CD4-positive, alpha-beta memory T cell (primary cell): ENCODE measurements at places on chromosomes 5 and 9.

DNA sequence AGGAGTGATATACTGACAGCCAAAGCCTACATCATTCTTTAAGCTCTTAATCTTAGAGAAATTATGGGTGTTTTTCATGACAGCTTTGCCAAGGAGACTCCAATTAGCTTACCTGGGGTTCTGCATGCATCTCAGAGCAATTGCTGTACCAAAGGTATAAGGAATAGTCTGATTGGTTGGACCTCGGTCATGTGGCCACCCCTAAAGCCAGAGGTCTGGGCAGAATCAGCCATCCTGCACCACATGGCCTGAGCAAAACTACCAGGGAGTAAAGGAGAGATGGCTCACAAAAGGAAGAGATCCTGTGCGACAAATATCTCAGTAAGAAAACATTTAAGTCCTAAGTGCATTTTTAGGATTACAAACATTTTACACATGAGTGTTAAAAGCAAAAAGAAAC, 25.6 kb downstream of the SH3RF2 start:
- H3K4me3 ChIP-seq = no peak overlapping the region
- no peak overlapping the region for H3K27ac ChIP-seq
- no peak for DNase-seq
- no peaks in the 10 kb centered on the region for H3K4me1 ChIP-seq
- H3K27me3 ChIP-seq = no peaks in the 10 kb centered on the region

- H3K4me3 ChIP-seq = no peak overlapping the region
- peaks cover 6% of the 10 kb centered on the region for H3K4me1 ChIP-seq
- H3K27ac ChIP-seq = no peak overlapping the region
- no peaks in the 10 kb centered on the region for H3K27me3 ChIP-seq
- H3K36me3 ChIP-seq = no peaks in the 10 kb centered on the region
- no peak for DNase-seq
These were observed 97.0 kb downstream of the TSSK1B start for GRCh38 chr5:113337515-113338415.

- H3K4me1 ChIP-seq = peaks cover 27% of the 10 kb centered on the region
- no peak overlapping the region for H3K4me3 ChIP-seq
- DNase-seq = peak; percentile 57
- no peaks in the 10 kb centered on the region for H3K27me3 ChIP-seq
- H3K36me3 ChIP-seq = no peaks in the 10 kb centered on the region
- H3K27ac ChIP-seq = no peak overlapping the region
These were observed 68.1 kb downstream of the NIPBL start for GRCh38 chr5:36944607-36945225.

- H3K4me3 ChIP-seq = no peak overlapping the region
- H3K27ac ChIP-seq = no peak overlapping the region
- H3K36me3 ChIP-seq = no peaks in the 10 kb centered on the region
- no peaks in the 10 kb centered on the region for H3K27me3 ChIP-seq
- no peaks in the 10 kb centered on the region for H3K4me1 ChIP-seq
These were observed 68.0 kb downstream of the POU5F2 start for GRCh38 chr5:93673316-93673954.

- no peak overlapping the region for H3K4me3 ChIP-seq
- no peaks in the 10 kb centered on the region for H3K27me3 ChIP-seq
- H3K27ac ChIP-seq = peak overlapping the region; percentile 3
- peaks cover 90% of the 10 kb centered on the region for H3K4me1 ChIP-seq
- DNase-seq = no peak
These were observed 21.2 kb downstream of the TRIM14 start for GRCh38 chr9:98097836-98098235.

- no peak overlapping the region for H3K4me3 ChIP-seq
- no peak overlapping the region for H3K27ac ChIP-seq
- H3K27me3 ChIP-seq = no peaks in the 10 kb centered on the region
- no peak for DNase-seq
- H3K4me1 ChIP-seq = no peaks in the 10 kb centered on the region
These were observed 282.2 kb downstream of the DTWD2 start for GRCh38 chr5:118705959-118706667.

DNA sequence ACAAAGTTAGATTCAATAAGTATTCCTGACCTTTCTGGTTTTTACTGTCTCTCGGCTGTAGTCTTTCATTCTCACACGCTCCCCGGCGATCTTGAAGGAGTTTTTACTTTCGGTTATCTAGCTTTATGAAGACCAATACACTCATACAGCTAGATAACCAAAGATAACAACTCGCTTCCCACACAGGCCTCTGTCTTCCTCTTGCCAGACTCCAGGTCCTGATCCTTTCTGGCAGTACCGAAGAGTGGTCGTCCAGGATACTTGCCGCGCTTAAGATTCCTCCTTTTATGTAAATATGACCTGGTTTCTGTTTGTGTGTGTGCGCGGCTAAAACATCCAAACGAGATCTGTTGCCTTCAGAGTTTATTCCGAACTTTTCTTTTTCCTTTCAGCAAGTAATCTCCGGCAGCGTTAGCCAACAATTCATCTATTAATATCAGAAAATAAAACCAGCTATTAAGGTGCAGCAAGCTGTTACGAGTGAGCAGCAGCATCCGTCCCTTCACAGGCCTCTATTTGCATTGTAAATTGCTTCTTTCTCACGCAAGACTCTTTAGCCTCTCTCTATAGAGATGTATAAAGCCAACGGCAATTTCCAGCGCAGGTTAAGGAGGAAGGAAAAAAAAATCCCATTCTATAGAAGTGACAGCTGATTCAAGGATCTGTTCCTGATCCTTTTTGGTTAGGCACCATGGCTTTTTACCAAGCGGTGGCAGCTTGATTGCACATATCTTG, 216.1 kb downstream of the MEF2C start:
- H3K27ac ChIP-seq = no peak overlapping the region
- no peaks in the 10 kb centered on the region for H3K36me3 ChIP-seq
- H3K4me1 ChIP-seq = peaks cover 27% of the 10 kb centered on the region

DNA sequence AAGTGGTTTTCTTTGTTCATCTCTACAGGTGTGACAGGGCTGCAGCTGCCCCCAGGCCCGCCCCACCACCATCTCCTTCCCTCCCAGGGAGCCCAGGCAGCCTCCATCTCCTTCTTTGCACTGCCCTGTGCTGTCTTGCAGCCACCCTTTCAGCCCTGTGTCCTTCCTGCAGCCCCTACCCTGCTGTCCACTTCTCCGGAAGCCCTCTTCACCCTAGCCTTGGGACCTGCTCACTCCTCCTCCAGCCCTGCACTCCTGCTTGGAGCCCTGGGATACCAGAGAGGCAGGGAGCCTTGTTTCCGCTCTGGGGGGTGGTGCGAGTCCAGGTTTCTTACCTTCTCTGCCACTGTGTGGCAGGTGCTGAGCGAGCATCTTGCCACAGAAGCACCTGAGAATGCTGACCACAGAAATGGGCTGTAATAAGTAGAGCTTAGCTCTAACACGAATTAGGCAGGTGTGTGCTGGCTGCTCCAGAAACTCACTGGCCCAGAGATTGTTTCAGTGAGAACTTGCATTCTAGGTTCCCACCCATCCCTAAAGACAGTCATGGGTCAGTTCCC, 51.3 kb upstream of the GADD45G start:
- H3K4me1 ChIP-seq = peaks cover 24% of the 10 kb centered on the region
- H3K4me3 ChIP-seq = no peak overlapping the region
- no peak for DNase-seq
- no peaks in the 10 kb centered on the region for H3K27me3 ChIP-seq
- H3K36me3 ChIP-seq = no peaks in the 10 kb centered on the region
- no peak overlapping the region for H3K27ac ChIP-seq

DNA sequence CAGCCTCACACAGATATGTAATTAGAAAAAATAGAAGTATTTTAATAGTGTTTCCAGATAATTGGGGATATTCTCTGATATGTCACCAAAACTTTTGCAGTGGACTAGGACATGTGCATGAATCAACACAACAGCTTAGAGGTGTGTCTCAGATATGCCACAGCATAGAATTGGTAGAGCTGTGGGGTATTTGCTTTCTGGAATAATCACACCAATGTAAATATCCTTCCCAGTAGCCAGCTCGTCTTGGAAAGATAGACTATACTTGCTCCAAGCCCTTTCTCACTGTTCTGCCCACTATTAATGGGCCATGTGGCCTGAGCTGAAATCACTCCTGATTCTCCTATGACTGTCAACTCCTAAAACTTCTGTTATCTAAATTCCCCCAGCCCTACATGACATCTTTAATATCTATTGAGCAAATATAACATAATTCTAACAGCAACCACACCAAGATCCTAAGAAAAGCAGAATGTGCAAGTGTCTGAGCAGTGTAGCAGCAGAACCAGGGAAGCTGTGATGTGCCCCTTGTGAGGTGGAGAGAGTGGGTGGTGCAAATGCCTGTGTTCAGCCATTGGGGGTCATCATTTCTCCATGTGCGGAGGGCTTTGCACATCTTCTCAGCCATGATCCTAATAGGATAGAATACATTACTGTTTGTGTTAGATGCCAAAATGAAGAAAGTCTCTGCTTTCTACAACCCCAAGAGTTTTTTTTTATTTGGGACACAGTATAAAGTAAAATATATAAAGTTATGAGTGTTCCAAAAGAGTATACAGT, 65.0 kb downstream of the MELK start:
- no peaks in the 10 kb centered on the region for H3K27me3 ChIP-seq
- H3K4me1 ChIP-seq = no peaks in the 10 kb centered on the region
- DNase-seq = no peak
- H3K36me3 ChIP-seq = no peaks in the 10 kb centered on the region

DNA sequence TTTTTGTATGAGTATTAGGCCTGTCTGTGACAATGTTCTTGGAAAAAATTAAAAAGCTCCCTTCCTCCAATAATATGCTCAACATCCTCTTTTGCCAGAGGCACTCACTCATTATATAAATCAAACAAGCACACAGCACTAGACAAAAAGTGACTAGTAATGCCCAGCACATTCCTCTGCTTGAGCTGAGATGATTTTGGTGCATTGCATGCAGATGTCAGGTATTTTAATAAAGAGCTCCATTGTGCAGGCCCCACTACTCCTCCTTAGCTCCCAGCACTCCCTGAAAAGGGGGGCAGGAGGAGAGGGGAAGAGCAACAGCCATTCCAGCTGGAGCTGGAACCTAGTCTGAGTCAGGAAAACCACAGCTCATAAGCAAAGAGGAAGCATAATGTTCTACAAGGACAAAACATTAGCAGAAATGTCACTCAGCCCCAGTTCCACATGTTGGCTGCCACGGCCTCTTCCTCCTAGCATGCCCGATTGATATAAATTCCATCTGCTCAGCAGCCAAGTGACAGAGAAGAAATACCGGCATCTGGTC, 348.5 kb downstream of the BNC2 start:
- no peak overlapping the region for H3K27ac ChIP-seq
- no peaks in the 10 kb centered on the region for H3K36me3 ChIP-seq
- no peaks in the 10 kb centered on the region for H3K4me1 ChIP-seq
- no peak for DNase-seq

DNA sequence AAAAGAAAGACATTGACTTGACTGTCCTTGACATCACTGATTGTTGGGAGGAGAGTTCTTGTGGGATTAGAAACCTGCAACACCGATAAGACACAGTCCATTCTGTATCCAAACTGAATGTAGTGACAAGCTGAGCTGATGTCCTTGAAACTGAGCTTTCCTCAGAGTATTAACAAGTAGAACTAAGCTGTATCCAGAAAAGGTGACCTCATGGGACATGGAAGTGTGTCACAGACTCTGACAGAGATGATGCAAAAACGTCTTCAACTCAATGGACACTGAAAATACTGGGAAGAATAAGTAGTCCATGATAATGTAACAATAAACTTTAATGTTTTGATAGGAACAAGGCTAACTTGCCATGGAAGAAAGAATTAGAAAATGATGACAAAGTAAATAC, 690.1 kb downstream of the CDH18 start:
- no peak for DNase-seq
- H3K4me3 ChIP-seq = no peak overlapping the region
- no peaks in the 10 kb centered on the region for H3K4me1 ChIP-seq
- H3K27me3 ChIP-seq = no peaks in the 10 kb centered on the region

GRCh38 chr9:26954050-26954508, 2.1 kb upstream of the IFT74 start:
- no peak for DNase-seq
- no peaks in the 10 kb centered on the region for H3K36me3 ChIP-seq
- H3K27me3 ChIP-seq = no peaks in the 10 kb centered on the region
- peaks cover 20% of the 10 kb centered on the region for H3K4me1 ChIP-seq
- H3K4me3 ChIP-seq = no peak overlapping the region

DNA sequence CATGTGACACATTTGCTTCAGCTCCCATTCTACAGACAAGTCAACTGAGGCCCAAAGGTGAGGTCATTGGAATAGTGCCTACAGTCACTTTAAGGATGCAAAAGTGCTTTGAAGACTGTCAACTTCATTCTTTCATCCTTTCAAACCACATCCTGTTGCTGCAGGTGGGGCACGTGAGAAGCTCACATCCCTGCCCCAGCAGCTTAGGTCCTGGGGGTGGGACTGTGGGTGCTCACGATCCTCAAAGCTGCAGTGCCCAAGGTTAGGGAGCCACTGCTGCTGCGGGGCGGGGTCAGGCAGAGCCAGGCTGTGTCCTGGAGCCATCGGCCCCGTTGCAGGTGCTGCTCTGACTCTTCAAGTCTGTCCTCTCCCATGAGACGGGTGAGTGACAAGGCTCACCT, 57.9 kb upstream of the IER5L start:
- no peak overlapping the region for H3K4me3 ChIP-seq
- no peak overlapping the region for H3K27ac ChIP-seq
- peaks cover 52% of the 10 kb centered on the region for H3K4me1 ChIP-seq
- no peaks in the 10 kb centered on the region for H3K36me3 ChIP-seq
- DNase-seq = peak; percentile 84

- H3K27ac ChIP-seq = no peak overlapping the region
- DNase-seq = no peak
- no peaks in the 10 kb centered on the region for H3K36me3 ChIP-seq
- H3K4me1 ChIP-seq = peaks cover 27% of the 10 kb centered on the region
These were observed 49.7 kb upstream of the NKD2 start for GRCh38 chr5:958701-959571.

DNA sequence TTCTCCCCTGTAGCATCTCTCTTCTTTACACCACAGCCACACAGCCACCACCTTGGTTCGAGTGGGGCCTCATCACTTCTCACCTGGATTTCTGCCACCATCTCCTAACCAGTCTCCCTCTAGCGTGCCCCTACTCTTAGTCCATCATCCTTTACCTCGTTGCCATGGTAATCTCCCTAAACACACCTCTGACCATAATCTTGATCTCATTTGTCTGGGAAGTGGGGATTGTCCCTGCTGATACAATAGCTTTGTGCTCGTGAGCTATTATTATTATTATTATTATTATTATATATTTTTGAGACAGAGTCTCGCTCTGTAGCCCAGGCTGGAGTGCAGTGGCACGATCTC, 76.5 kb upstream of the HSPA9 start:
- H3K36me3 ChIP-seq = no peaks in the 10 kb centered on the region
- peaks cover 66% of the 10 kb centered on the region for H3K27me3 ChIP-seq
- DNase-seq = no peak
- peaks cover 26% of the 10 kb centered on the region for H3K4me1 ChIP-seq
- H3K4me3 ChIP-seq = no peak overlapping the region

DNA sequence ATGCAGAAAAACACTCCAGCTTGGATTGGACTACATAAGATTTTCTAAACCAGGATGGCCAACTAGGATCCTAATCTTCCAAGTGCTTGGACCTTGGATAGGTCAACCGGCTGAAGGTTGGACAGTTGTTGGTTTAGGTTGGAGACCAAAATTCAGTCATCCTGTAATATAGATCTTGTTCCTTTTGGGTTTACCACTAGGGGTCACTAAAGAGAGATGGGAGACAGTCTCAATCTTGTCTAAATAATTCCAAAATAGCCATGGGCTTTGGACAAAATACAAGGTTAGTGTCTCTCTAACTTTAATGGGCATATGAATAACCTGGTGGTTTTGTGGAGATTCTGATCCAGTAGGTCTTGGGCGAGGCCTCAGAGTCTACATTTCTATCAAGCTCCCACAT, 148.7 kb upstream of the ERCC6L2 start:
- DNase-seq = peak; percentile 20
- no peaks in the 10 kb centered on the region for H3K36me3 ChIP-seq
- H3K4me3 ChIP-seq = no peak overlapping the region
- no peak overlapping the region for H3K27ac ChIP-seq
- no peaks in the 10 kb centered on the region for H3K27me3 ChIP-seq
